Naive thymus-derived CD4-positive, alpha-beta T cell (primary cell): ENCODE measurements at places on chromosomes 3 and 15.

GRCh38 chr3:124859025-124859424, 28.1 kb downstream of the ITGB5 start:
- no peak for DNase-seq

DNA sequence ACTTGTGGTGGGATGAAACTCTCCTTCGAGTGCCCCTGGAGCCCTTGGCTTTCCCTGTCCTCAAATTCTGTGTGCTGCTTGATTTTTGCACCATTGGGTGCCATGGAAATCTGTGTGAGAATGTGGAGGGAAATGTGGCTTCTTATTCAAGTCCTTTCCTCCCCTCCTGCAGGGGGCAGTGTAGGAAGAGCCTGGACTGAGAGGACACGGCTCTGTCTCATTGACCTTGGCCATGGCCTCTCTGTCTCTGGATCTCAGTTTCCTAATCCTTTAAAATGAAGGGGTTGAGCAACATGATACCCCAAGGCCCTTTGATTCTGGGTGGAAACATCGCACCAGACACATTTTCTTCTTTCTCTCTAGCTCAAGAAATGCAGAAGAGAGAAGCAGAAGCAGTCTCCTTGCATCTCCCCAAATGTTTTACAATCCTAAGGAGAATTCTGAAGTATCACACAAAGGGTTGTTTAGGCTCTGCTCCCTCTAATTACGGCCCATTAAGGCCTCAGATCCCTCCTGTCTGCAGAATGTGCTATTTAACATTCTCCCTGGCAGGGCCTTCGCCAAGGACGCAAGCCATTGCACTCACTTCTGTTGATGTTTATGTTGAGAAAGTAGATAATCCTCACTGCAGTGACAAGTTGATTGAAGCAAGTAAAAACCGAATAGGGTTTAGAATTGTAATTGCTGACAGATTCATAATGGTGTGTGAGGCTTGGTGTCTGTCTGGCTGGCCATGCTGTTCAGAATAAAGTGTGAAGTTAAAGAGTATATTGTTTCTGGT, 169.1 kb downstream of the TPRG1 start:
- DNase-seq: no peak

DNA sequence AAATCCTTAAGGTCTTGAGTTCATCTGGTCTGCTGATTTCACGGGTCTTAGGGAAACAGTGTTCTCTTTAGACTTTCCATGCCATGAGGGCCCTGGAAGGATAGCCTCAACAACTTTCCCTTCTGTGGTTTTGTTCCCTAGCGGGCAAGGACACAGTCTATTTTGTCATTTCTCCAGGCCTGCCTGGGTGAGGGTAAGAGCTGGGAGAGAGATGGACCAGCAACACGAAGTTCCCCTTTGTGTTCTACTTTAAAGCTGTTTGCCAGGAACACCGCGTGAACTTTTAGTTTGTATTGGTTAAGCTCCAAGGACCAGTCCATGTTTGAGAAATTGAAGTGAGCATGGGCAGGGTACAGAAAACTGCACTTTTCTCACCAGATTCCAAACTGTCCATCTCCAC, 20.9 kb downstream of the ST3GAL6 start:
- DNase-seq: no peak

DNA sequence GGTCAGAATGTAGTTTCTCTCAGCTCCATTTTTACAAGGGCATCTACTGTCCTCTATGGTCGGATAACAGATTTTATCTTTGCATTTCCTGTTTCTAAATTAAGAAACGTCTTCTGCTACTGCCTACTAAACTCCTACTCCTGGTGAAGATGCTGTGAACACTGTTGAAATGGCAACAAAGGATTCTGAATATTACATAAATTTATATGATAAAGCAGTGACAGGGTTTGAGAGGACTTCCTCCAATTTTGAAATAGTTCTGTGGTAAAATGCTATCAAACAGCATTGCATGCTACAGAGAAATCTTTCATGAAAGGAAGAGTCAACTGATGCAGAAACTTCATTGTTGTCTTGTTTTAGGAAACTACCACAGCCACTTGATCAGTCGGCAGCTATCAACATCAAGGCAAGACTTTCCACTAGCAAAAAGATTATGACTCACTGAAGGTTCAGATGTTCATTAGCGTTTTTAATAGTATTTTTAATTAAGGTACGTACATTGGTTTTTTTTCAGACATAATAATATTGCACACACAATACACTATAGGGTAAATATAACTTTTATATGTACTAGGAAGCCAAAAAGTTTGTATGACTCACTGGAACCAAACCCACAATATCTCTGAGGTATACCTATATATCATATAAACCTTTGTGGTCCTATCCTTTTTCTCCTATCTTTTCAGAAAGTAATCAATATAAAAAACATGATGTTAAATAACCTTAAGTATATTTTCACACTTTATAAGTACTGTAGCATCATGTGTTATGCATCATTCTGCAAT, 156.1 kb downstream of the STAG1 start:
- no peak for DNase-seq

GRCh38 chr15:88232771-88233201, 23.8 kb downstream of the NTRK3 start:
- no peak for DNase-seq

GRCh38 chr15:71093054-71094024, 21.9 kb upstream of the THSD4 start:
- no peak for DNase-seq

GRCh38 chr3:155500194-155500818, 206.8 kb upstream of the STRIT1 start:
- DNase-seq: no peak

DNA sequence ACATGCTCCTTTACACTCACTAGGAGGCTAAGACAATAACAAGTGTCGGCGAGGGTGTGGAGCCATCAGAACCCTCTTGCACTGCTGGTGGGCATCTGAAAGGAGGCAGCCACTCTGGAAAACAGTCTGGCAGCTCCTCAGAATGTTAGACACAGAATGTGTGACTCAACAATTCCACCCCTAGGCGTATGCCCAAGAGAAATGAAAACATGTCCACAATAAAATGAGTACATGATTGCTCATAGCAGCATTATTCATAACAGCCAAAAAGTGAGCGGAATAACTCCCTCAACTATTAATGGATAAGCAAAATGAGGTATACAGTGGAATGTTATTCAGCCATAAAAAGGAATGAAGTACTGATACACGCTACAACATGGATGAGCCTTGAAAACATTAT, 57.8 kb downstream of the WNT7A start:
- no peak for DNase-seq

- no peak for DNase-seq
Measured at GRCh38 chr3:171846597-171846996, 3.4 kb downstream of the TMEM212 start.

DNA sequence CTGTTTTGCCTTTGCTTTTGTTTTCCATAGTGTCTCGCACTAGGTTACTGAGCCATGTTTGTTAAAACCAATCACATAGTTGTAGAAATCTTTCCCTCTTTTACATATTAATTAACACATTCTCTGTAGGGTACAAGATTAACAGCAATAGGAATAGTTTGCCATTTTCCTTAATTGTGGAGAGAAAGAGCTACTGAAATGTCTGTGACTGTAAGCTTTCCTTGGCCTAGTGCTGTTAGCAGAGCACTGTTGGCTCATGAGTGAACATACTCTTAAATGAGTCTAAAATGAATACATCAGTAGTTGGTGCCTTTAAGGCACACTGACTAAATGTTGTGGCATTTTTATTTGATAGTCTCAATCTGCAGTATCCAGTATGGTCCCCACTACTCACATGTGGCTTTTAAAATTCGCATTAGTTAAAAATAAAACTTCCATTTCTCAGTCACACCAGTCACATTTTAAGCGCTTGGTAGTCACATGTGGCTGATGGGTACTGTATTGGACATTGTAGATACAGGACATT, 28.2 kb downstream of the CHD2 start:
- DNase-seq: no peak

- DNase-seq: no peak
Measured at GRCh38 chr15:92809880-92810361, 90.2 kb upstream of the CHD2 start.

GRCh38 chr3:53822331-53822741, 23.9 kb downstream of the CHDH start:
- DNase-seq: no peak

GRCh38 chr15:63059573-63060216, 17.1 kb downstream of the TPM1 start:
- DNase-seq: no peak

DNA sequence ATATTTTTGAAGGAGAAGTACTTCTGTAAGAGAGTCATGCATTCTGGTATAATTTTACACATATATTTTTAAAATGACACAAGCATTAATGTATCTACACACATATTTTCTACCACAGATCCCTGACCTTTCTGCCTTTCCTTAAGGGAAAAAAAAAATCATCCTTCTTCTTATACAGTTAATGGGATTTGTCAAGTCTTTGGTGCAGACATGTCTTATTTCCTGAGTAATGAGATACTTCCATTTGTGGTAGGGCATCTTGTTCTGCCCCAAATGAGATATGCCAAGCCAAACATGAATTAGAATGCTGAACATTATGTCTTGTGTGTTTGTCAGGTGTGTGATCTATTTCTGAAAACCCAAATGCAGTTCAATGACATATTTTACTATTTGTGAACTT, 329.9 kb downstream of the RBMS3 start:
- no peak for DNase-seq
